ENCODE measurements at places on chromosomes 2 and 18.

GRCh38 chr2:64213532-64214275, 69.5 kb upstream of the PELI1 start:
- no peak for DNase-seq

- no peak for DNase-seq
Observed at GRCh38 chr2:96870626-96871255, 861 bp upstream of the SEMA4C start.

DNA sequence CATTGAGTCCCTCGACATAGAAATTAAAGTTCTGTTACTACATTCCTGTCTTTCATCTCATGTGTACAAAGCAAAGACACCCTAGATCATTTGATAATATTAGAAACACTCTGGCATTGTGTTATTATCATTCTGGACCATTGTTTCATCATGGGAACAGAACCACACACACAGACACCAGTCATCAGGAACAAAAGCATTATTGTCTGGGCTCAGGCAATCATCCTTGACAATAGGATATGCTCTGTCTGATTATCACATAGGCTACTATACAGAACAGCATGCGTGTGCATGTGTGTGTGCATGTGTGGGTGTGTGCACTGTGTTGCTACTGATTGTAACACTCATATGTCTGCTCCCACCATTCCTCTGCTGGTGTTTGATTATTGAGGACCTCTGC, 242.5 kb downstream of the SH3BP4 start:
- DNase-seq, result no peak

- no peak for DNase-seq
Observed at GRCh38 chr18:36663312-36663711, 165.5 kb downstream of the TPGS2 start.

GRCh38 chr2:179861416-179862067, at the start of gene ZNF385B:
TSS of gene ZNF385B (minus strand) at chr2:179861612.
- DNase-seq, result no peak
